ENCODE measurements at places on chromosomes 1 and 21.

DNA sequence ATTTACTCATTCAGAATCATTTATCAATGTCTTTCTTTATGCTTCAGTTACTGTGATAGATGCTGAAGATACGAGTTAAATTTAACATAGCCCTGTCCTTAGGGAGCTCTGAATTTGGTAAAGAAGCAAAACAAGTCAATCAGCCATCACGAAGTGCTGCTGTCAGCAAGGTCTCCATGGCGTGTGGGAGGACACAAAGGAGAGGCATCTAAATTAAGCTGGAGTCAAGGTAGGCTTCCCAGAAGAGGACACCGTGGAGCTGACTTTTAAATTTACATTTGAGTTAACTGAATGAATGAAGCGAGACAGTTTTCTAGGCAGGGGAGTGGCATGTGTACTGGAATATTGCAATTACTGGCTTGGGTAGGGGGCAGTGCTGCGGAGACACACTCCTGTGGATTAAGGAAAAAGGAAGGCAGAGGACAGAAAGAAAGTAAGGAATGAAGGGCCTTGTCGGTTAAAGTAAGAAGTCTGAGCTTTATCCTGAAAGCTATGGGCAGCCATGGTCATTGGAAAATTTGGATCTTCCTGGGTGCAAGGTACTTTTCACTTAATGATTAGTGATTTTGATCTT, 41.3 kb upstream of the C1orf87 start:
- DNase-seq = no peak

DNA sequence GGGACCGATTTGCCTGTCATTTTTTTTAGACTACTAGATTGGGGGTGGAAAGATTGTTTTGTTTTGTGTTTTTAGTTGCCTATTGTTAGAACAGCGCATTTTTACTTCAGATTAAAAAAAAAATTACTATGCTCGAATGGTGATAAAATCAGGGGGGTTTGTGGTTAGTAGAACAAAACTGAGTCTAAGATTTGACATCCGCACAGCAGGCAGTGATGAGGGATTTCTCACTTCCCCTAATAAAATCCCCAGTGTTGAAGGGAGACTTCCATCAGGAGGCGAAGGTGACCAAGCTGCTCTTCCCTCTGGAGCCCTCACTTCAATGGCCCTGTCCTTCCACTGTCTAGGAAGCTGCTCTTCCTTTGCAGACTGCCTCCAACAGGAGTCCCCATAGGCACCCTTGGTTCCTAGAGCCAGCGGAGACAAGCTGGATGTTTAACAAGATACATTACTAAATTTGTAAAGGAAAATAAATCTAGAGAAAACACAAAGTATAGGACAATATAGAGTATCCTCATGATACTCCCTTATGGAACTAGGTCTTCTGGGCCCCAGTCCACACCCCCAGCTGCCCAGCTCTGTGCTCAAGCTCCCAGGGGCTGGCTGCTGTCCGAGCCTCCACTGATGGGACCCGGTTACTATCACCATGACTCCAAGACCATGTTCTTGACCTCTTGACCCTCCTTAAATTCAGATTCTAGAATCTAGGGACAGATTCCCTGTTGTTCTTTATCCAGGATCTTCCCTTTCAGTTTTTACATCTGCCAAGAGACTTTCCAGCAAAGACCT, 31.0 kb downstream of the TENT5C start:
- no peak for DNase-seq

GRCh38 chr1:36864823-36865601, 169.3 kb downstream of the GRIK3 start:
- no peak for DNase-seq

DNA sequence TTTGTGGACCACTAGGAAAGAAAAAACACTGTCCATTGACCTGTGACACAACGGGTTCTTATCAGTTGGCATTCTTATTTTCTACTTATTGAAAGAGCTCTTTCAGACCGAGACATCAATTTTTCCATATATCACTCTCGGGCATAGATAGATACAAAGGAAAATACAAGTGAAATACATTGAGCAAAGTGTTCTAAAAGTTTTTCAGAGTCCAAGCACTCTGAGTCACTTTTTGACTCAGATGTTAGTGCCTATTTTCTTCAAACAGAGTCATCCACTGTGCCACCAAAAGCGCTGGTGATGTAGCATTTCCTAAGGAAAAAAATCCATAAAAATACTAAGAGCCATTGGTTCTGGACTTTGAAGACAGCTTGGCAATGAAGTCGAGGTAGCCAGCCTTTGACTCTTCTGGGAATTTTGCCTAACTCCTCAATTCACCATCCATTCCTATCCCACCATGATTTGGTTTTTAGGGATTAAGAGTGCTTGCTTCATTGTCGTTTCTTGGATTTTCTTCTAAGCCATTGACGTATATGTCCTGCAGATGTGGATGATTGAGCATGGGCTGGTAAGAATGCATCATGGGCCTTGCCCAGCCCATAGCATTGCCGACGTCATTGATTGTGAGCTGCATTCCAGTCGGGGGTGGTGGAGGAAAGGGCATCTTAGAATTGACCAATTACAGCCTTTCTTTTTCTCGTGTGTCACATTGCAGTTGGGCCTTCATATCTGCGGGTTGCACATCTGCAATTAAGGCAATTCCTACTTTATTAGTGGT, 10.6 kb downstream of the GALNT2 start:
- DNase-seq = no peak

DNA sequence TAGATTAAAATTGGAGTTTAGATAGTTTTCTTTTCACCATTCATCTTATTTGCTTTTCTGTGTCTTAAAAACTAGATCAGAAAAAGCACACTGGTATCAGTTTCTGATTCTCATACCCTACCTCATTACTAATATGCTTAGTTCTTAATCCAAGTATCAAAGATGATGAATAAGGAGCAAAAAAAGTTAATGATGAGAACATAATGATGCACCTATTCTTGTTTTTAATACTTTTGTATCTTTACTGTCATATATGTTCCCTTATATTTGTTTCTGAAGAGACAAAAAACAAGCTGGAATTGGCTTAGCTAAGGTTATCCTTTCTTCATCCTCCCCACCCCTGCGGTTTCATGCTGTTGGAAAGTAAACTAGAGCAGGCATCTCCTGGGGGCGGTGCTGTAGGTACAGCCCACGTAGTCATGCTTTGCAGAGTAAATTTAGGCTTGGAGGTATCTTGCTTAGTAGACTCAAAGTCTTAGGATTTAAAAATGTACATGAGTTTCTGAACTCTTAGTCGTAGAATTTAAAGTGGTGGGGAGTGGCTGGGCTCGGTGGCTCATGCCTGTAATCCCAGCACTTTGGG, 16.4 kb downstream of the CNIH4 start:
- no peak for DNase-seq

DNA sequence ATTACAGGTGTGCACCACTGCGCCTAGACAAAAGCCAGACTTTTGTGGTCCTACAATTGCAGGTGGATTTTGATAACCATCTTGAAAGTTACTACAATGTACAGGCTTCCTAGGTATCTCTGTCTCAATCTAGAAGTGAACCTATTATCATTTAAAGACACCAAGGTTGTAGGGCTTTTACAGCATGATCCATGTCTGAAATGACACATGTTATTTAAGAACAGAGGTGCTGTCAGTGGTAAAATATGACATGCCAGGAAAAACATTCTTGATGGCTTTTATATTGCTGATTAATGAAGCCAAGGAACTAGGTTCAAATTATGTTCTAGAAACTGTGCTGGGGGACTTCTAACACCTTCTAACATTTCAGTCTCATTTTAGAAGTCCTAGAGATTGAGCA, 253.1 kb downstream of the SDCCAG8 start:
- DNase-seq = no peak

DNA sequence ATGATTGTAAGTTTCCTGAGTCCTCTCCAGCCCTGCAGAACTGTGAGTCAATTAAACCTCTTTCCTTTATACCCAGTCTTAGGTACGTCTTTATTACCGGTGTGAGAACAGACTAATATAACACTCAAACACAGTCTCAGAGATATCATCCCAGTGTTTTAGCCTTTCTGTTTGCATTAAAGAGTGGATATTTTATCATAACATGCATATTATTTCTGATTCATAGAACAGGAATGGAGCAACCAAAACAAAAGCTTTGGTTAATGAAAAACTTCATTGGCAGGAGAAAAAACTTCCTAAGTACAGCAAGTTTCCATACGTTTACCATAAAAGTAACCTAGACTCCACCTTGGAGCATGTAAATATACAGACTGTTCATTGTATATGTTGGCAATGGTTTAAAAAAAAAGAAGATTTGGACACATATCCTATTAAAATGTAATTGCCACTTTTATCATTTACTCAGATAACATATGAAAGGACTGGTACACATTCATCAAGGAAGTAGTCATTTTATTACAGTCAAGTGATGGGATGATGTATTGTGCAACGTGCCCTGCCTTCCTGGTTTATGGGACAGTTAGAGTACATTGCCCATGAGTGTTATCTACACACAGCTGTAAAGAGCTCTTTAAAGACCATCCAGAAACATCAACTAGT, 144.8 kb downstream of the ETS2 start:
- DNase-seq = no peak

DNA sequence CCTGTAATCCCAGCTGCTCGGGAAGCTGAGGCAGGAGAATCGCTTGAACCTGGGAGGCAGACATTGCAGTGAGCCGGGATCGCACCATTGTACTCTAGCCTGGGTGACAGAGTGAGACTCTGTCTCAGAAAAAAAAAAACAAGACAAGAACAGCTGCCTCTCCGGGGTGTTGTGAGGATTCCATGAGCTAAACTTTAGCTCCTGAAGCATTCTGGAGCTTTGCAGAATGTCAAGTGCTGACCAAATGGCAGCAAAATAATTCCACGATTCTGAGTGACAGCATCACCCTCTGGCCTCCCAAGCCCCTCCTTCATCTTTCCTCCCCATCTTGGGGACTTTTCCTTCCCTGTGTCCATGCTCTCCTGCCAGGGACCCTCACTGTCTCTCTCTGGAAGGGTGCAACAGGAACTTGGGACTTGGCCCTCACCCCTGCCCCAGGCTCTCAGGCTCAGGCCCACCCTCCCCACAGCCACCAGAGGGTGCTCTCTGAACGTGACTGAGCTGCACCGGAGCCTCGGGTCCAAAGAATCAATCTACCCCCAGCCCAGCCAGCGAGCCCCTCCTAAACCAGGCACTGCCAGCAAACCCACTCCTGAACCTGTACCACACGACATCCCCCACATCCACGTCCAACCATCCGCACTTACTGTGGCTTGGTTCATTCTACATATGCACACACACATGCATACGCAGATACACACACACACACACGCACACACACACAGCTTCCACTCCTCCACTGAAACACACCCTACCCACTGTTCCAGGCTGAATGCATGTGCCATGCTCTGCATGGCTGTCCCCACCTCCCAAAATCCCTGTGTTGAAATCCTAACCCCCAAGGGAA, 45.7 kb downstream of the ACOT7 start:
- peak; percentile 52 for DNase-seq

- no peak for DNase-seq
Observed at GRCh38 chr1:178954325-178954690, 71.4 kb upstream of the FAM20B start.

- DNase-seq = no peak
Observed at GRCh38 chr1:204282761-204283221, 69.0 kb upstream of the GOLT1A start.

GRCh38 chr1:178620584-178621475, 104.2 kb upstream of the RALGPS2 start:
- no peak for DNase-seq

- DNase-seq = no peak
Observed at GRCh38 chr1:186819563-186819962, 9.2 kb upstream of the PLA2G4A start.
